ENCODE measurements at places on chromosomes 2 and 18.

DNA sequence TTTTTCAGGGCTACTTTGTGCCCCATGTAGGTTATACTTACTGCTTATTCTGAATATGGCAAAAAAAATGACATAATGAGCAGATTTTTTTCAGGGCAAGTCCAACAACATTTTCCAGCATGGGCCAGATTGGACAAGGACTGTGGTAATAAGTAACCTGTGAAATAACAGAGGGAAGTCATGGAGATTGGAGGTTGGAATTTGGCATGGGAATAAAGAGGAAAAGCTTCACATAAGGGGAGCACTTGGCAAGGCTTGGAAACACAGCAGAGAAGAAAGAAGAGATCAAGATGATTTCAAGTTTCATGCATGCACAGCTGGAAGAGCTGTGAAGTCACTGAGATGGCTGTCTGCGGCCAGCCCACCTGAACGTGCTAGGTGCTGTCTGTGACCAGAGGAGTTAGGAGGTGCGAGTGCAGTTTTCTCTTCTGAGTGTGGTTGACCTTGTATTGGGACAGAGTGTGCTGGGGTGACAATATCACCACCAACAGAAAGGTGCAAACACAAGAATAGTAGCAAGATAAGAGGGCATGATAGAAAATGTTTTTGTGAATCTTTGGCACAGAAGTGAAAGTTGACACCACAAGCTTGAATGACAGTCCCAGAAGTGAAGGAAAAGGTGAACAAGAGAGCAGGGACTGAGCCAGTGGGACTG, 71.1 kb upstream of the DSC1 start:
- DNase-seq, result no peak

- no peak for DNase-seq
Measured at GRCh38 chr2:213129311-213129710, 22.1 kb downstream of the IKZF2 start.

DNA sequence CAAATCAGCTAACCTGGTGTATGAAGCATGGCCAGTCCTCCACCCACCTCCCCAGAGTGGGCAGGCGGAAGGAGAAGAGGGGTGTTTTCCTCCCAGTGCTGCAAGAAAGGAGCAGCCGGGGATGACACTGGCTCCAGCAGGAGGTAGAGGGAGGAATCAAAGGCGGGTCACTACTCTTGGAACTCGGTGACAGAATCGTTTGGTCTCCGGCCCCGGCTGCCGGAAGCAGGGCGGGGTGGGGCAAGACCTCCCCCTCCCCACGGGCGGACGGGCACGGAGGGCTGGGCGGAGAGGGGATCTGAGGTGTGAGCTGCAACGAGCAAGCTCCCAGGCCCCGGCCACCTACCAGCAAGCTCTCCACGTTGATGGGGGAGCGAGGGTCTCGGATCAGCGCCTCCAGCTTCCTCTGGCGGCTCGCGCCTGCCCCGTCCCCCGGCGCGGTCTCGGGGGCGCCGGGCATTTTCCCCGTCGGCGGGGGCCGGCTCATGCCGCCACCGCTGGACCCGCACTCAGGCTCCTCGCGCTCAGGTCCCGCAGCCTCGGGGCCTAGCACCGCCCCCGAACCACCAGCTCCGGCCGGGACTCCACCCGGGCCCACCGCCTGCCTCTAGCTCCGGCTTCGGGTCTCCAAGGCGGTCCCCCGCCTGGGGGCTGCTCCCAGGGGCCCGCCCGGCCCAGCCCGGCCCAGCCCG, 640 bp downstream of the ROCK2 start:
- DNase-seq, result peak; percentile 43

DNA sequence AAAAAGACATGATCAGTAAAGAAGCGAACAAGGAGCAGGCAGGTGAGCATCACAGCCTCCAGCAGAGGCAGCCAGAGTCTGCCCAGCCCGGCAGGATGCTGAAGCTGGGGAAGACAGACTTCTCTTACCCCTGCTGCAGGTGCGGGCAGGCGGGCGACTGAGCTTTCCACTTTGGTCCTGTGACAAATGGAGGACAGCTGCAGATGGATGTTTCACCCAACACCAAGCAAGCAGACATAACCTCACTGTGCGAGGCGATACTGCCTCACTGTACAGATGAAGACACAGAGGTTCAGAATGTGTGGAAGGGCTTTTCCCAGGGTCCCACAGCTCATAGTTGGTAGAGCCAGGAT, 251.0 kb downstream of the AFF3 start:
- DNase-seq, result no peak

- no peak for DNase-seq
Measured at GRCh38 chr18:23986600-23987359, 27.8 kb upstream of the TTC39C start.

DNA sequence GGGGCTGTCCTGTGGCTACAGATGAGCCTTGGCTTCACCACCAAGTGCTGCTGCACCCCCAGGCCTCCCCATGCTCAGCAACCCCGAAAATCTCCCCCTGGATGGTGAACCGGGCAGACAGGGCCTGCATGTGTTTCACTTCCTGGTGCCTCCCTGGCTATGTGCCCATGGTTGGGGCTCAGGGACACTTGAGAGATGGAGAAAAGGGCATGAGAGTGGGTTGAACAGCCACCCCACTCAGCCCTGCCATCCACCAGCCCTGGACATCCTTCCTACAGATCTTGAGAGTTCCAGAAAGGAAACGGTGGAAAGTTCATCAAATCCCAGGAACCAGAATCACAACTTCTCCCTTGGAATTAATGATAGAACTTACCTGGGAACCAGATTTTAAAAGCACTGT, 74.7 kb upstream of the TEX51 start:
- DNase-seq, result no peak

- no peak for DNase-seq
Measured at GRCh38 chr2:70947556-70948184, 12.0 kb downstream of the ATP6V1B1 start.

GRCh38 chr18:10404168-10404567, 50.3 kb upstream of the APCDD1 start:
- DNase-seq, result no peak

GRCh38 chr2:218027426-218028188, 24.8 kb upstream of the TNS1 start:
- no peak for DNase-seq

DNA sequence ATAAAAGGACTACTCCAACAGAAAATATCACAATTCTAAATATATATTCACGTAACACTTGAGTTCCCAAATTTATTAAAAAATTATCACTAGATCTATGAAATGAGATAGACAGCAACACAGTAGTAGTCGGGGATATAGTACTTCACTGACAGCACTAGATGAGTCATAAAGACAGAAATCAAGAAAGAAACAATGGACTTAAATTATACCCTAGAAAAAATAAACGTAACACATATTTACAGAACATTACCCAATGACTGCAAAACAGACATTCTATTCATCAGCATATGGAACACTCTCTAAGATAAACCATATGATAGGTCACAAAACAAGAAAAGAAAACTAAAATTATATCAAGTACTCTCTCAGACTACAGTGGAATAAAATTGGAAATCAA, 429.4 kb downstream of the MBD2 start:
- DNase-seq, result no peak

- DNase-seq, result no peak
Measured at GRCh38 chr2:67760995-67761394, 301.8 kb downstream of the C1D start.

- DNase-seq, result no peak
Measured at GRCh38 chr2:75067506-75067905, 109.1 kb downstream of the POLE4 start.

DNA sequence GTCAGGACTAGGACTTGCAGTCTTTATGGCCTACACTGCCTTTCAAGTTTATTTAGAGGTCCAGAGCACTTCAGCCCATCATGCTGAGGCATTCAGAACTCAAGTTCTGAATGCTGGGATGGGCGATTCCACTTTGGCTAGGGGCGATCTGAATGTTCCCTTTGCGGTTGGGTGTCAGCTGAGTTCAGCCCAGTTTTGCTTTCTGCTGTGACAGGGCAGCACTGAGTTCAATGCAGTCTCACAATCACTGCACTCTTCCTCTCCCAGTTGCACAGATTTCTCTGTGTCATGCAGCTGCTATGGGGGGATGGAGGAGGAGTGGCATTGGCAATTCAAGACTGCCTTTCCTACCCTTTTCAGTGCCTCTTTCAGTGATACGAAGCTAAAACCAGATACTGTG, 1232.0 kb upstream of the FAM98A start:
- DNase-seq, result no peak

DNA sequence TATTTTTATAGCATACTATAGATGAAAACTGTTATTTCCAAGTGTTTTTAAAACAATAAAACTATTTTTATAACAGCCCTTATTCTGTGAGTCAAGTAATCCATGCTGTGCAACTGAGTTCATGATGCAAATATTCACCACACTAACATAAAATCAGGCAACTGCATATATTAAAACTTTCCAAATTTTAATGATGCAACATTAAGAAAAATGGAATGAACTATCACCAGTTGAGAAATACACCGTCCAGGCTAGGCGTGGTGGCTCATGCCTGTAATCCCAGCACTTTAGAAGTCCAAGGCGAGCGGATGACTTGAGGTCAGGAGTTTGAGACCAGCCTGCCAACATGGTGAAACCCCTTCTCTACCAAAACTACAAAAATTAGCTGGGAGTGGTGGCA, 114.5 kb downstream of the CDH2 start:
- no peak for DNase-seq

GRCh38 chr2:22912398-22912797, 472.6 kb upstream of the KLHL29 start:
- DNase-seq, result no peak

DNA sequence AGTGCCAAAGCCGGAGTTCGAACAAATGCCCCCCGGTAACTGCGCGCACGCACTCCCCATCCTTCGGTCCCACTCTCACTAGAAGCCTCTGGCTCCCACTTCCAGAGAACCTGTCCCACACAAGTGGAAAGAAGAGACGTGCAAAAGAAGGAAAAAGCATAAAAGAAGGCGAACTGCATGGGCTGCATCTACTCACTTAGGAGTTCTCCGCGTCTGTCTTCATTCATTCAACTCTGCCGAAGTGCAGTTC, 312 bp downstream of the NR4A2 start:
- DNase-seq, result no peak

DNA sequence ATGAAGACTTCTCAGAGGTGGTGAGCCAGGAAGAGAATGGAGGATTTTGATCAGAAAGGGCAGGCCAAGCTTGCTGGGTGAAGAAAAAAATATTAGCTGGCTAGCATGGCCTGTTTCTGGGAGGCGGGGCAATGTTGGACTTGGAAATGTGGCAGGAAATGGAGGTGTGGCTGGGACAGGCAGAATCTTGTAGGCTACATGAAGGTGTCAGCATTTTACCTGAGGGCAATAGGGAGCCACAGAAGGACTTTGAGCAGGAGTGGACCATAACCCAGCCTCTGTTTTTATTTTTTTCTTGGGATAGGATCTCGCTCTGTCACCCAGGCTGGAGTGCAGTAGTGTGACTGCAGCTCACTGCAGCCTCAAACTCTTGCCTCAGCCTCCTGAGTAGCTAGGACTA, 31.7 kb downstream of the EMX1 start:
- DNase-seq, result no peak

DNA sequence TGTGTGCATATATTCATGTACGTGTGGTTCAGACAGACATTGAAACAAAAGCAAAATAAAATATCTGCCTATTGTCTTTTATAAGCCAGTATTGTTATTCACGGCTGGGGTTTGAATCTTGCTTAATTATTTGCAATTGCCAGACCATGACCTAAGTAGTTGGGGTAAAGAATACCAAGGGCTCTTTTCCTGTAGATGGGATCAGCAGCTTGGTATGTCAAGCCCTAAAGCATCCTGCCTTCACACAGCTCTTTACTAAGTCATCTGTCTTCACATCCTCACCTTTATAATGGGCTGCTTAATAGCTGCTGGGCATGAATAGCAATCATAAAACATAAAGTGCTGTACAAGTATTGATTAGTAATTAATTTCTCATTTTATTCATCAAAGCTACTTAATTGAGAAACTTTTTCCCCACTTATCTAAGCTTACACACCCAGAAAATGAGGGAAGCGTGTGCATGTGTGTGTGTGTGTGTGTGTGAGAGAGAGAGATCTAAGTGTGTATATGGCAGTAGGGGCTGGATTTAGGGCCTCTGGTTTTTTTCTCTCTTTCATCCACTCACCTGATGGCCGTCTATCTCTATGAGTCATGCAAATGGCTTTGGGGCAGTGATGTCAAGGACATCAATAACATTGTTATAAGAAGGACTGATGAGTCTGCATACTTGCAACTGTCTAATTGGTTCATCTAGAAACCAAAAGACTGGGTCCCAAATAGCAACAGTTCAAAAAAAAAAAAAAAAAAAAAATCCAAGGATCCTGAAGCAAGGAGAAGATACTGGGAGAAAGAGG, 244.1 kb upstream of the TNP1 start:
- DNase-seq, result no peak
